ENCODE measurements at places on chromosomes 5 and 9.

GRCh38 chr5:154544646-154545045 lies 66.6 kb upstream of the HAND1 start:
- ATAC-seq: no peak

DNA sequence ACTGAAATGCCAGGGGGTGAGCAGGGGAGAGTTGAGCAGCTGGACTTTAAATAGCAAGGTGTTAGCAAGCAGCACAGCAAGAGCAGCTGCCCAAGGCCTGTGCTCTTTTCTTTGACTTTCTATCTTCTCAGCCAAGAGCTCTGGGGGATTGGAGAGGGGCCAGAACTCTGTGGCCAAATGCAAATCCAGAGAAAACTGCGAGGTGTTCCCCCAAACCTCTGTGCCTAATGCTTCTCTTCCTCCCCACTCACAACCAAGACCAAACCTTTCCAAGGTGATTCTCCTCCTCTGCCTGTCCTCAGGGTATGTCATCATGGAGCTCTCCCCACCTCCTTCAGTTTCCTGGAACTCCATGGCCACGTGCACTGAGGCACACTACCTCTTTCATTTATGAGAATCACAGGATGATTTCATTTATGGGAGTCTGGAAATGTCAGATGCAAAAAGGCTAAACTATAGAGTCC lies 118.7 kb upstream of the WWC1 start:
- no peak for ATAC-seq

DNA sequence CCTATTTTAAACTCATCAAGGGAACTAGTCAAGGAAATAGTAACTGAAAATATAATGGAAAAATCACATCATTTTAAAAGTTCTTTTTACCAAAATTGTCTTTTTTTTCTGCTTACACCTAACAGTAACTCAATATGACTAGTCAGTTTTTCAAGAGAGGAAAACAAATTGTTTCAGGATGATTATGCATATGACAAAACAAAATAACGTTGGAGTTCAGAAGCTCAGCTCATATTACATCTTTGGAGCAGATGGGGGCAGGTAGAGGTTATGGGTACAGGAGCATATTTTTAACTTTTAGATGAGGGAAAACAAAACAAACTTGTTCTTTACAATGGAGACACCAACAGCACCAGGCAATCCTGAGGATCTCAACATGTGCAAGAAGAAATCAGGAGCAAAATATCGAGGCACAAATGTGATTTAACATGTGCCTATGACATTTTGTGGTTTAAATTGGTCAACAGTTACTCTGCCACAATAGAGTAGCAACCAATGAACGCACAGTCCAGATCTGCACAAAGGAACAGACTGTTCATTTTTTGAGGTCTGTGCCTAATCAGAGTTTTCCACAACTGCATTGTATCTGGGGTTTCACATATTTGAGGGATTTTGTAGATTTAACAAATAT lies 659.0 kb downstream of the ANXA1 start:
- no peak for ATAC-seq

- no peak for ATAC-seq
Measured at GRCh38 chr9:1386420-1386819, 336.3 kb downstream of the DMRT2 start.

- no peak for ATAC-seq
Measured at GRCh38 chr5:163165277-163165676, 272.1 kb upstream of the CCNG1 start.

- ATAC-seq: peak; percentile 13
Measured at GRCh38 chr5:84299959-84300358, 84.7 kb downstream of the EDIL3 start.

- ATAC-seq: no peak
Measured at GRCh38 chr5:96431376-96432187, 1.5 kb downstream of the PCSK1 start.

DNA sequence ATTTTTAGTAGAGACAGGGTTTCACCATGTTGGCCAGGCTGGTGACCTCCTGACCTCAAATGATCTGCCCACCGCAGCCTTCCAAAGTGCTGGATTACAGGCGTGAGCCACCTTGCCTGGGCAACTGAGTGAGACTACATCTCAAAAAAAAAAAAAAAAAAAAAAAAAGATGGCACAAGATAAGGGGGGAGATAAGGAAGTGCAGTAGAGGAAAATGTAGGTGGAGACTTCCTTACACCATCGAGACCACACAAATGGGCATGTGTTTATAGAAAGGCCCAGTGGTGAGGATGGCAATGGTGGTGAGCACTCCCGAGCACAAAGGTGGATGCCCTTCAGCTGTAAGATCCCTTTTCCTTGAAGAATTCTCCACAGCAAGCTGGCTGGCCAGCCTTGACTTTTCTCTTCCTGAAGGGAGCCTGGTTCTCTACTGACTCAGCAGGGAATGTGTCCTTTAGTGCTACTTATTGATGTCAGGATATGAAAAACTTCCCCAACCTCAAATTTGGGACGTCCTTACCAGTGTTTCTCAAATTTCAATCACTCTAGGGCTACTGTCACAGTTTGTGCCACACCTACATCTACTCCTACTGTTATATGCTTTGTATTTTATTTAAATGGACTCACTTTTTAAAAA lies 28.2 kb downstream of the ERGIC1 start:
- ATAC-seq: no peak

DNA sequence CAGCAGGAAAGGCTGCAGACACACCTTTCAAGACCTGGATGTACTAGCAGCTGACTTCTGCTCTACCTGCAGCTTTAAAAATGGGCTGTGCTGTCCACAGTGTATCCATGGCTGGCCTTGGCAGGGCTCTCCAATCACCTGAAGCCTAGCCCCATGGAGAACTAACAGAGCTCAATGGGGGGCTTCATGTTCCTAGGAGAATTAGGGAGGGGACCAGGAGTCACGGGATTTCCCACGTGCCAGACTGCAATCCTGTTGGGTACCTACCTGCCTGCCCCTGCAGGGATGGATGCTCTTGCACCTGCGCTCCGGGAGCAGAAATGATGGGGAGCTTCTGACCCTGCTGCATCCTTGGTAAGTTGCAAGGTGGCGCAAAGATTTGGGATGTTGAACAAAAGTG lies 462.1 kb downstream of the ICE1 start:
- no peak for ATAC-seq

DNA sequence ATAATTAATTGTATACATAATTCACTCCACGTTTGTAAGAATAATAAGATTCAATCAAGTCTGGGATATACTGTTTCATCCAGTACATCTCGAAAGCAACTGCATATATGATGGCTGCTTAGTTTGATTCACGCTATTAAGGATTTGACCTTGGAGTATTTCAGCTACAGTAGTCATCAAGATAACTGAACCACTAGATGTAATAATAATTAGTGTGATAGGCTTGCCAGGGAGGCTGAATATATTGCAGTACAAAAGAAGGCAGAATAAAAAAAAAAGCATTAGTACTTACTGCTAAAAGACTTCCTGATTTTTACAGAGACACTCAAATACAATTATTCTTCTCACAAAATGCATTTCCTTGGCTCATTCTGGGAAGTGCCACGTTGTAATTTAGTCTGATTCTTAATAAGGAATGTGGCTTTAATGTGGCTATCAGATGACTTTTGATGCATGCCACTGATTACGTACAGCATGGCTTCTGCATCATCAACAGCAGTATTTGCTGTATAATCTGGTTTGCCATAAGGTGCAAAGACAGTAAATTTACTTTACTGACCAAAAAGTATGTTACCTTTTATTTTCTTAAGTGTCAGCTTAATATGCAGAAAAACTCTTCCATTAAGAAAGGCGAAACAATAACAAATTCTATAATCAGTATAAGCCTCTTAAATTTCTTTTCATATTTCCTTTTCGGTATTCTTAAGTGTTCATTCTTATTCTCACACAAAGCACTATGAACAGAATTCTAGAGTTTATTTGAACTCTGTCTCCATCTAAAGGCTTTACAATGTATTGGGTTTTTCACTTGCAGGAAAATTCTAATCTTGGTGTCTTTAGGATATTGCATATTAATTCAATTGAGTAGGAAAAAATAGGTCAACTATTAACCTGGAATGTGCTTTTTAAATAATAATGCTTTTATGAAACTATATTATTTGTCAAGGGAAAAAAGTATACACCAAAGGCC lies 166.4 kb downstream of the SLF1 start:
- peak; percentile 63 for ATAC-seq

GRCh38 chr5:38167562-38167996 lies 90.8 kb upstream of the EGFLAM start:
- no peak for ATAC-seq

- ATAC-seq: no peak
Measured at GRCh38 chr5:9646843-9647242, 16.7 kb upstream of the TAS2R1 start.

DNA sequence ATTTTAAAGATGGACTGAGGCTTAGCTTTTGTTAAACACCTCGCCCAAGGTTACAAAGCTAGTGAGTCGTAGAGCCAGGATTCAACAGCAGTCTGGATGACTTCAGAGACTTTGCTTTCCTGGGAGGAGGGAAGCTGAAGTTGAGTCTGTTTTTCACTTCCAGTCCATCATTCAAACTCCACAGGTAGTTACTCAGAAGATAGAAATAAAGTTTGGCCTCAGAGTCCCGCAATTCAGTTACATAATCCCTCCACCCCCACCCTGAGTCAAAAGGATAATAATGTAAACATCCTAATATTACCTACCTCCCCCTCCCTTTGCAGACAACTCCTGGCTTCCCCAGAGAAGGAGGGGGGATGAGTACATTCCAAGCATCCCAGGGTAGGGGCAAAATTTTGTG lies 8.1 kb downstream of the HBEGF start:
- ATAC-seq: no peak

DNA sequence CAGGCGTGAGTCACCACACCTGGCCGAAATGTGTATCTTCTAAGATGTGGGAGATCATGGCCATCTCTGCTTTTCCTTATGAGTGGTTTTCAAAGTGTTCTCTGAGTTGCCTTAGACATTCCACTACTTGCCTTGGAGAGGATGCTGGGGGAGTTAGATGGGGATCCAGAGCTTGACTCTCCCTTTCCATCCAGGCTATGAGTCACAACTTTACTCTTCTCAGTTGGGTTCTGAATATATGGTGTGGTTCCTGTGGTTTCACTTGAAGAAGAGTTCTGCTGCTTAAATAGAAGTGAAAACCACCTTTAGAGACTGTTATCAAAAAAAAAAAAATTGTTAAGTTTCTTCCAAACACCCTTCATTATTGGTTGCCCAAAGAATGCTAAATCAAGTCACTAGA lies 217.6 kb downstream of the ZNF608 start:
- ATAC-seq: no peak

GRCh38 chr9:13131416-13131815 lies 148.1 kb downstream of the MPDZ start:
- no peak for ATAC-seq

GRCh38 chr5:72741805-72742204 lies 74.7 kb upstream of the TNPO1 start:
- 0 out of 3 replicates have a peak, but pooled peaks have one; percentile 21 for ATAC-seq

GRCh38 chr5:125914471-125914870 lies 508.7 kb upstream of the GRAMD2B start:
- no peak for ATAC-seq

DNA sequence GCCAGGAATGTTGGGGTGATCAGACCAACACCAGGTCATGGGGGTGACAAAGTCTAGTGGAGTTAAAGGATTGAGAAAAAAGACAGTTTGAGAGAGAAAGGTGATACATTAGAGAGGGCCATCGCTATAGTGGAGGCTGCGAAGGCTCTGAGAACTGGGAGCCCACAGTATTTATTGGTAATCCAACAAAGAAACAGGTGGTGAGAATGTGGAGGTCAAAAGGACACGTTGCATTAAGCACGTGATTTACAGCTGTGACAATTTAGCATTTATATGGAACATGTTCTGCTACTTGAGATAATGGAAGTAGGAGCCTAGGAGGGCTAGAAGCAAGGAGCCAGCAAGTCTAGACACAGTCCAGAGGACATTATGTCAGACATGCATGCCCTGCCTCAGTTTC lies 2086.5 kb upstream of the C9orf72 start:
- no peak for ATAC-seq

GRCh38 chr5:96952118-96952750 lies 16.4 kb downstream of the LNPEP start:
- no peak for ATAC-seq

DNA sequence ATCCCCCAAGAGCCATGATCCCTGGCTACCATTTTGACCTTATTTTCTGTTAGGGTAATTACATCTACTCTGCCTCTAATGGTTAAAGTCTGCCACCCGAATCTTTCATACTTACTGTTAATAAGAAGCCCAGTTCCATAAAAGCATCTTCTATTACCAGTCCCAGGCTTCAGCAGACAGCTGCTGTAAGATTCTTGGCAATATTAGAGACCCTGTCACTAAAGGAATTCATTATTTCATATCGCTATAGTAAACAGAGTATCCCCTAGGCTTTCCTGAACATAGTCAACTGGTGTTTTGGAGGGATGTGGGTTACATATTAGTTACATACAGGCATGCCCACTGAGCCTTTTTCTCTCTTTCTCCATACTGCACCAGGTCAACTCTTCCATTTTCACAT lies 608.7 kb upstream of the SEMA6A start:
- no peak for ATAC-seq

- ATAC-seq: no peak
Measured at GRCh38 chr9:93022721-93023520, 35.6 kb upstream of the SUSD3 start.

GRCh38 chr5:32115985-32116384 lies 58.1 kb downstream of the GOLPH3 start:
- no peak for ATAC-seq

GRCh38 chr9:137084526-137084925 lies 2.3 kb upstream of the MAN1B1 start:
- ATAC-seq: no peak

DNA sequence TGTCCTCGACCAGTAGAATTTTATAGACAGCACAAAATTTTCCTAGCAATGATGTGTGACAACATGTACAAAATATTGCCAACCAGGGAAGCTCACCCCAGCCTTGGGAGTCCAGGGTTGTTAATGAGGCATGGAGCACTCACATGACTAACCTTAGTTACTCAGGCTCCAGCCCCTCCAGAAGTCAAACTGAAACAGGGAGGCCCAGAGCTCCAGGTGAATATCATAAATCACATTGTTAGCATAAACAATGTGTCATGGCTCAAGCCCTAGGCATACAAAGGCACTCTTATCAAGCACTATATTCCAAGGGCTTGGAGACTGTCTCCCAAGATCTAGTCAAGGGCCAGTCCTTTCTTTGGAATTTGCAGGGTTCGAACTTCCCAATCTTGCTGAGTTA lies 44.4 kb downstream of the TNFAIP8 start:
- no peak for ATAC-seq

GRCh38 chr5:129241755-129242154 lies 147.2 kb downstream of the ISOC1 start:
- ATAC-seq: no peak

DNA sequence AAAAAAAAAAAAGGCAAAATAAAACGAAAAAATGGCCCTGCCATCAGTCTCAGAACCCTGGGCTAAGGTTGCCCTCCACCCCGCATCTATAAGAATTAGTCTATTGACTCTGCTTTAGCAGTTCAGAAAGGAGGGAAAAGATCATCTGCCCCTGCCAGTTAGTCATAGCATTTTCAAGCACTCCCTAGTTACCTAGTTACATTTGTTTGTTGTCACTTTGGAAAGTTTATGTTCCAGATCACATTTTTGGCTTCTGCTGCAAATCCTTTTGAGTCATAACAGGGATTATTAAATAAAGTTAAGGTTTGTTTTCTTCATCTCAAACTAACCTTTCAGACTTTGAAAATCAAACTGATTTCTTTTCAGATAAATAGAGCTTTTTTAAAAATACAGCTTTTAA lies 52.1 kb downstream of the AQP7 start:
- ATAC-seq: peak; percentile 91

- ATAC-seq: no peak
Measured at GRCh38 chr9:80843028-80843427, 846.3 kb downstream of the TLE1 start.

GRCh38 chr9:76412638-76413037 lies 18.4 kb upstream of the RFK start:
- no peak for ATAC-seq

- ATAC-seq: peak; percentile 62
Measured at GRCh38 chr9:14080959-14081542, 232.9 kb downstream of the NFIB start.
